ENCODE measurements at places on chromosomes 6 and 20. TPM values are rescaled to one million over a fixed set of nuclear protein-coding genes. Genes with fewer than 3 reads are reported as not detected.

DNA sequence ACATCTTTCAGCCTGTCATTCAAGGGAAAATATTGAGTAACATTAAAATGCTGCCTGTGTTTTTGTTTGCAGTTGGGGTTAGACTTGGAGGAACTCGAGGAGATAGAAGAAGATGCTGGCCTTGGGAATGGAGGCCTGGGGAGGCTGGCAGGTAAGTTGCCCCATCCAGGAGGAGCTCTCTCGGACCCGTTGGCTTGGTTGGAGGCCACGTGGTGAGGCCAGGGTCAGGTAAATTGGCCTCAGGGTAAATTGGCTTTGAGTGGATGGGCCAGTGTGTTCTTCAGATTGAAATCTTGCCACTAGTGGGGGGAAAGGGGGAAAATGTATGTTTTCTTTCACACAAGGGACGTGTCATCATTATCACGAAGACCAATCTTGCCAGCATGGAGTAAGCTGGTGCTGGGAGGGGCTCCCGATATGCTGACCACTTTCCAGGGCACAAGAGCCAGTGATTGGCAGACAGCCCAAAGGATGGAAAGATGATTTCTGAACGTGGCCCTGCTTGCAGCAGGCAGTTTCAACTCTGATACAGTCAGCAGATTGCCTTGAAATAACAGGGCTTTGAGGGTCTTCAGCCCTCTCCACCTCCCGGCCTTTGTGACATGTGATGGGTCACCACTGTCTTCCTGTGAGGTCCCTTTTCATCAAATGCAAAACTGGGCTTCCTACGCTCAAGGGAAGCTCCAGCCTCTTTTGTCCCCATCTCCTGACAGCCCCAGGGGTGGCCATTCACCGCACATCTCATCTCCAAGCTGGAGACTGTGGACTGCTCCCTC is 21.4 kb downstream of the PYGB start:
- H3K27me3 ChIP-seq = no peaks in the 10 kb centered on the region
- DNase-seq = no peak
- no peak overlapping the region for H3K27ac ChIP-seq
- H3K36me3 ChIP-seq = peaks cover 14% of the 10 kb centered on the region
- H3K4me3 ChIP-seq = no peak overlapping the region

GRCh38 chr6:47094241-47094925 is 52.3 kb upstream of the ADGRF1 start:
- DNase-seq = no peak
- H3K4me3 ChIP-seq = no peak overlapping the region
- no peaks in the 10 kb centered on the region for H3K36me3 ChIP-seq
- no peak overlapping the region for H3K27ac ChIP-seq

DNA sequence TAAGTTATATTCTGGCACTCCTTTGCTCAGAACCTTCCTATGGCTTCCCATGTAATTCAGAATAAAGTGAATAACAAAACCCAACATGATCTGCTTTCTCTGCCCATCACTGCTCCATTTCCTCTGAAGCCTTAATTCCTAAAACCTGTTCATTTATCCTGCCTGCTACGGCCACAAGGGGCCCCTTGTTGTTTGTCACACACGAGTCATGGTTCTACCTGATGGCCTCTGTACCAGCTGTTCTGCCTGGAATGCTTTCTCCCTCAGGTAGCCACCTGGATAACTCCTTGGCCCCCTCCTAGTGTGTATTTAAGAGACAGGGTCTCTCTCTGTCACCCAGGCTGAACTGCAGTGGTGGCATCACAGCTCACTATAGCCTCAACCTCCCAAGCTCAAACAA is 26.8 kb downstream of the ERGIC3 start:
- H3K27me3 ChIP-seq = peaks cover 12% of the 10 kb centered on the region
- H3K4me1 ChIP-seq = no peaks in the 10 kb centered on the region
- no peak overlapping the region for H3K4me3 ChIP-seq

DNA sequence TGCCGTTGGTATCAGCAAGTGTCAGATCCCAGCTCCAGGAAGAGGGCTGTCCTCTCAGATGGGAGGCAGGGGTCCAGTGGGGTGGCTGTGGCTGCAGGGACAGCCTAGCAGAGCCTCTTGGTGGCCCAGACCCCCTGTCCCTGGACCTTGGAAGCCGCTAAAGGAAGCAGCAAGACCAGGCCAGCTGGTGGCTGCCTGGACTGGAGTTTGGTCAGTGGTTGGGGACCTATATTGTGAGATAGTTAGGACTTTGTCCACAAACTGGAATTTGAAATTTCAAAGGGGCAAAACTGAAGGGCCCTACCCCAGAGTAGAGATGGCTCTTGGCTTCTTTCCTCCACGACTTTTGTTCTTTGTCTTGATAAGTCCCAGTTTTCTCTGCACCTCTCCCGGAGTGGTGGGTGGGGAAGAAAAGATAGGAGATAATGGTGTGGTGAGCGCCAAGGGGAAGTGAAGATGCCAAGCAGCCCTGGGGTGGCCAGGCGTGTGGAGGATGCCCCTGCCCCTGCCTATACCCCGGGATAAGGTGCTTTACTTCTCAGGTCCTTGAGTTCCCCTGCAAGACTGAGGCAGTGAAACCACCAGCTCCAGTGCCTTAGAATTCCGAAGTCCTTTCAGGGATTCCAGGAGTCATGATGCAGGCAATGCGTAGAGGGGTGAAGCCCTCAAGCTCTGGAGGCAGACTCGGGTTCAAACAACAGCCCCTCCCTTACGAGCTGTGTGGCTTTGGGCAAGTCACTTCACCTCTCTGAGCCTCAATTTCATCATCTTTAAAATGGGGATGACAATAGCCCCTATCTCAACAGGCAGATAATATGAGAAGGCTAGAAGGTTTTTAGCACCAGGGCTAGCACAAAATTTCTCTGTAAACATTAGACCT is 40.2 kb downstream of the HNF4A start:
- no peak overlapping the region for H3K27ac ChIP-seq
- H3K36me3 ChIP-seq = no peaks in the 10 kb centered on the region
- no peaks in the 10 kb centered on the region for H3K27me3 ChIP-seq
- peaks cover 19% of the 10 kb centered on the region for H3K4me1 ChIP-seq

DNA sequence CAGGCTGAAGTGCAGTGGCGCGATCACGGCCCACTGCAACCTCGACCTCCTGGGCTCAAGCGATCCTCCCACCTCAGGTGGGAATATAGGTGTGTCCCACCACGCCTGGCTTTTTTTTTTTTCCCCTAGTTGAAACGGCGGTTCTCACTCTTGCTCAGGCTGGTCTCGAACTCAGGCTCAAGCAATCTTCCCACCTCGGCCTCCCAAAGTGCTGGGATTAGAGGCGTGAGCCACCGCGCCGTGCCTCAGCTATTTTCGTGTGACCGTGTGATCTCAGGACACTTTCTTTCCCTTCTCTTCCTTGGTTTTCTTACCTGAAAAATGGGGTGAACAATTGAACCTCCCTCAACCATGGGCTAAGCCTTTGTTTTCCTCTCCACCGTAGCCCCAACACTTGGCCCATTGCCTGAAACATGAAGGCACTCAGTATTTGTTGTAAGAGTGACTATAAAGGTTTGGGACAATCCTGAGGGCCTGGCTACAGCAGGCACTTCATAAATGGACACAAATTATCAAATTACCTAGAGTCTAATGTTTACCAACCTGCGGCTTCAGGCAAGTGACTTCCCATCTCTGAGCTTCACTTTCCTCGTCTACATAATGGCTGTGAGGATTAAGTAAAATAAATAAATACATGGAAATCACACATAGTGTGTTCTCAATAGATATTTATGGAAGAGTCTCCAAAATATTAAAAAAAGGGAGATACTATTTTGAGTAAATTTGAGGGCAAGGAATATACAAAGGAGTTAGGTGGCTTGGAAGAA is 31.4 kb upstream of the ID1 start:
- peak overlapping the region; percentile 96 for H3K27ac ChIP-seq
- peaks cover 46% of the 10 kb centered on the region for H3K4me1 ChIP-seq
- H3K36me3 ChIP-seq = peaks cover 26% of the 10 kb centered on the region
- no peaks in the 10 kb centered on the region for H3K27me3 ChIP-seq
- peak; percentile 14 for DNase-seq

DNA sequence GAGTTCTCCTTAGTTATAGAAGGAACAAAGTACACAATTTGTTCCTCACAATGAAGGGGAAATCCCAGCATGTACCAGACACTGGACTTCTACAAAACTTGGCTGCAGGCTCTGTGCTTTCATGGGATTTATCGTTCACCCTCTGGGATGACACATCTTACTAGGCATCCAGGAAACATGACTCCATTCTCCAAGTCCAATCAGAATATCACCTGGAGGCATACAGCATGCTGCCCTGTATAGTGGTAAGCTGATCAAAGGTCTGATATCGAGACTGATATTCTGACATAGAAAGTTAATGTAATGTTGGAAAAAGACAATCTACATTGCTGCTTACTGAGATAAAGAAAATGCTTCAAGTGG is 6.7 kb downstream of the RWDD2A start:
- DNase-seq = no peak
- H3K27me3 ChIP-seq = no peaks in the 10 kb centered on the region
- H3K27ac ChIP-seq = no peak overlapping the region

- no peak overlapping the region for H3K4me3 ChIP-seq
- DNase-seq = no peak
- H3K4me1 ChIP-seq = no peaks in the 10 kb centered on the region
Observed at GRCh38 chr6:111573892-111574797, 31.5 kb downstream of the TRAF3IP2 start.

GRCh38 chr20:4252005-4252404 is 236.6 kb upstream of the RNF24 start:
- H3K4me3 ChIP-seq = no peak overlapping the region
- no peak for DNase-seq
- no peak overlapping the region for H3K27ac ChIP-seq
- H3K4me1 ChIP-seq = no peaks in the 10 kb centered on the region
- no peaks in the 10 kb centered on the region for H3K27me3 ChIP-seq

GRCh38 chr20:16617056-16617455 is 43.8 kb upstream of the KIF16B start:
- H3K27me3 ChIP-seq = no peaks in the 10 kb centered on the region
- H3K27ac ChIP-seq = no peak overlapping the region
- H3K36me3 ChIP-seq = no peaks in the 10 kb centered on the region

GRCh38 chr20:5511930-5512329 is 195.2 kb upstream of the PROKR2 start:
- H3K36me3 ChIP-seq = no peaks in the 10 kb centered on the region
- H3K4me1 ChIP-seq = no peaks in the 10 kb centered on the region
- peaks cover 8% of the 10 kb centered on the region for H3K27me3 ChIP-seq
- H3K27ac ChIP-seq = no peak overlapping the region
- H3K4me3 ChIP-seq = no peak overlapping the region
- DNase-seq = no peak

GRCh38 chr6:64006246-64006645 is 370.6 kb downstream of the PHF3 start:
- no peaks in the 10 kb centered on the region for H3K27me3 ChIP-seq
- no peak for DNase-seq
- no peaks in the 10 kb centered on the region for H3K4me1 ChIP-seq
- H3K4me3 ChIP-seq = no peak overlapping the region

MRAP2 gene
- 7.4 TPM for total RNA-seq

PFDN4 gene
- 60.1 TPM for total RNA-seq

COL12A1 gene
- 0.11 TPM for total RNA-seq

PLCB4 gene
- total RNA-seq = 0.73 TPM

HTR1E gene
- total RNA-seq = not detected

MAP3K5 gene
- 11.7 TPM for total RNA-seq

GRM1 gene
- not detected for total RNA-seq

L3MBTL1 gene
- 6.1 TPM for total RNA-seq

All from K562 (cell line).